ENCODE measurements at places on chromosomes 7 and 10.

DNA sequence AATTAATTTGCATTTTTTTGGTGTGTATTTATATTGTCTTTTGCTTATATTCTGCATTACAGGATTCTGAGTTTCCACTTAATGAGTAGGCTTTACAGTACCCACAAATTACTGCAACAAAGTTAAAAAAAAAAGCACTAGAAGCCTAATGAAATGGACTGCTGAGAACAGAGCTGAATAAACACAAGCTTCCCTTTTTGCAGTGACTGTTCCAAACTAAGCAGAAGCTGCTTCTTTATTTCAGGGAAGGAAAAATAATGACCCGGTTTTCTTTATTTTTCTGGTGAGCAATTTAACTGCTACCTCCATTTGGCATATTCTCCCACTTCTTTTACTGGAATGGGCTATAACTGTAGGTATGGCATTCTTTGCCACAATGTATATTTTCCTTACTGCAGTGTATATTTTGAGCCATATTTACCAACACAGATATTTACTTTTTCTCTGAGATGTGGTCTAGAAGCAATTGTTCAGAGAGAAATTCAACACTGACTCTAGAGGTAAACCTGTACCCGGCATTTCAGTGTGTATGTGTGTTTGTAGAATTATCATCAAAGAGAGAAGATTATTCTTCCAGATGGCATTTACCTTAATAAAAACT is 56.9 kb downstream of the HDAC9 start:
- no peak for DNase-seq

GRCh38 chr10:62816076-62816330 is 163 bp downstream of the EGR2 start:
- no peak for DNase-seq

GRCh38 chr10:129415215-129416140 is 51.6 kb upstream of the MGMT start:
- DNase-seq: no peak

DNA sequence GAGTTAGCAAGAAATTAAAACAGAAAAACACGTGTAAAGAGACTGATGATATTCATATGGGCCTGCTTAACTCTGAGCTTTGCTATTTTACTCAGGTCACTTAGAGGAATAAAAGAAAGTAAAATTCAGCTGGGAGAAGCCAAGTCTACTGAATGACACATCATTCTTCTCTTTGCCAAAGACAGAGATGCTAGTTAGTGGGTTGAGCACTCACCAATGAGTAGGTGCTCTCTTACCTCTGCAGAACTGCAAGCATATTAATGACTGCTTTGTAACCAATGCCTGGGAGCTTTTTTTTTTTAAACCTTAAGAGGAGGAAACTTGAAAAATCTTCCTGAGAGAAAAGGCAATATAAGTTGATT is 44.8 kb upstream of the BAMBI start:
- DNase-seq: no peak

DNA sequence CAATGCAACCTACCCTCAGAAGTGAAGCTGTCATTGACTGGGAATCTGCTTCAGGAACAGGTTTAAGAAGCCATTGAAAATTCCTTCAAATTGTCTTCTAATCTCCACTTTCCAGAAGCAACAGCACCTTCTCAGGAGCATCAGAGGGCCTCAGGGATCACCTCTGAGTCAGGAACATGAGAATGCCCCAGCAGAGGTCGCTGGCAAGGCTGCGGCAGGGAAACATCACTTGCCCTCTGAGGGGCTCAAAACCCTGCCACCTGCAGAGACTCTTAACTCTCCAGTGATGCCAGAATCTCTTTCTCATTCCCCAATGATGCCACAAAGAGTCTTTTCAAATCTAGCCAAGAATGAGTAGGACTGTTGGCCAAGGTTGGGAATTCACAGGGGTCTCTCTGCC is 5.9 kb upstream of the MAPK8 start:
- DNase-seq: no peak

GRCh38 chr7:11124856-11125559 is 151.3 kb downstream of the PHF14 start:
- DNase-seq: no peak

GRCh38 chr10:61283481-61284221 is 169.5 kb downstream of the TMEM26 start:
- DNase-seq: no peak

DNA sequence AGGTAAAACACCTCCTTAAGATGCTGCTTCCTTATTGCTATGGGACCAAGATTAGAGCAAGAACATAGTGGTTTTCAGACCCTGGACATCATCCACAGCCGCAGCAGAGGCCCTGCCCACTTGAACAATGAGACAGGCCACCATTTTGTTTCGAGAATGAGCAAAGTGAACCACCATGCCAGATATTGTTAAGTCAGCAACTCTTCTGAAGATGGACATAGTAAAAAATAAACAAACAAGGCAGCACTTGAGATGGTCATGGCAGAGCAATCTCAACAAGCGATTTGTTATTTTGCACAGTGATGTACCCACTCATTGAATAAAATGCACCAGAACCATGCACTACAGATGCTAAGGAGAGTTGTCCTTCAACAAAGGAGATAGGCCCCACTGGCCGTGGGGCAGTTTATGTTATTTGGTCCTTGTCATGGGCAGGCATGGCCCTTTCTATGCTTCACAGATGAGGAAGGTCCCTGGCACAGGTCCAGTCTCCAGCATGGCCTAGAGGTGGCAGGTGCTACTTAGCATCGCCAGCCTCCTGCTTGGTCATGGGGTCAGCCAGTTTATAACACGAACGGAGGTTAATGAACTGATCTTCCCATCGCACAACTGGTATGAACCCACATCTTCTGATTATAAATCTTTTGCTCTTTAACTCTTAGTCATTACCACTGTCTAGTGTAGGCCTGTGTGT is 44.1 kb downstream of the IKZF1 start:
- DNase-seq: no peak

DNA sequence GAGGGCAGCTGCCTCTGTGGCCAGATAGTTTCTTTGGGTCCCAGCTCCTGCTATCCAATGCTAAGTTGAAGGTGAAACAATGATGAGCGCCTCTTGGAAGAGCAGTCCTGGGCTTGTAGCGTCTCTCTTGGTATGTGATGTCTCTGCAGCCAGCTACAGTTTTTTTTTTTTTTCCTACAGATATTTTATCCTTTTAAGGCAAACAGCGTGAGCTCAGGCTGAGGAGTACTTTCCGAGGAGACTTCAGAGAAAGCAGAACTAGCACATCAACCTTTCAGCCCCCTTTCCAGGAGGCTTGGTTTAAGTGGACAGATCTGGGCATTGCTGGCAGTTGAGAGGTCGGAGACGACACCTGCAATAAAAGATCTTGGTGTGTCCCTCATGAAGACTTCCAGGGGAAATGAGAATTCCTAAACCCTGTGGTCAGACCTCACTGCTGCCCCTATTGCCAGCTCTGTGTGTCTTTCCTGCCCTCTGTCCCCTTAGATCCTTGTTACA is 9.1 kb downstream of the PRKG1 start:
- DNase-seq: no peak

GRCh38 chr7:17822547-17823173 is 117.6 kb downstream of the SNX13 start:
- DNase-seq: no peak

DNA sequence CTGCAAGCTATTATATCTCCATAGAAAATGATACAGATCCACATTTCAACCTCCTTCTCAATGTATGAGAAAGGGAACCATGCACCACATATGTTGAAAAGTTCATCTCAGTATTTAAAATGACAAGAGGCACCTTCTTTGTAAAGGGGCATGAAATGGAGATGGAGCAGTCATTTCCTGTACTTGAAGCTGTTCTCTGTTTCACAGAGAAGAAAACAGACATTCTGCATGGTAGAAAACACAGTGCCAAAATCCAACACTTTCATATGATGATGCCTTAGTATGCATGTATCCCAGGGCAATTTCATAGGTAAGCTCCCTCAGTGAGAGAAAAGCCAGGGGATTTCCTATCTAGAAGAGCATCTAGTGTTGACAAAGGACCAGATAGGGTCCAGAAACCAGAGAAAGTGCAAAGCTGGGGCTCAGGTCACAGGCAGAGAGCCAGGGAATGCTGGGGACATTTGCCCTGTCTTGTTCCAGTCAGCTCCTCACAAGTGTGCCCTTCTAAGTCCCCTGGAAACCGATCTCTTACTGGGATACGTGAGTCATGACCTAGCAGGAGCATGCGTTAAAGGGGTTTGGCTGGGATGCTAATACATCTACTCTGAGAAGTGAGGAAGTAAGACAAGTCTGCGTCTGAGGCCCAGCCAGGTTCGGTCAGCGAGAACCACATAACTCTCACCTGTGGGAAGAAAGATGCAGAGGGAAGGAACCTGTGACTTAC is 118.7 kb downstream of the ICA1 start:
- DNase-seq: no peak

GRCh38 chr7:130994378-130995115 is 260.5 kb upstream of the KLF14 start:
- DNase-seq: no peak

GRCh38 chr7:132536654-132537395 is 39.4 kb downstream of the PLXNA4 start:
- DNase-seq: no peak

DNA sequence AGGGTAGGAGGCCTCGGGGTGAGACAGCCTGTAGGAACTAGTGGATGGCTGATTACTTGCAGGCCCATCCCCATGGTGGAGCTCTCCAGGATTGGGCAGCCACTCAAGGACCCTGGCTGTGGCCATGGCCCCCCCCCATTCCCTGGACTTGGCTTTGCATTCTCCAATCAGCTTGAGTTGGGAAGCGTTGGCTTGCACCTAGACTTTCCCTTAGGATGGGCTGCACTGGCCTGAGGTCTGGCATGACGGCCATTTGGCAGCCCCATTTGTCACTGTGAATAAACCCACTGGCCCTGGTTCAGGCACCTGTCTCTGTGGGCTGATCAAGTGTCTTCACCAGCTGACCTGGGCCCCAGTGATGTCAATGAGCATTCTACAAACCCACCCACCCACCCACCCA is 41.4 kb downstream of the RAMP3 start:
- no peak for DNase-seq

GRCh38 chr7:105829681-105830322 is 46.6 kb downstream of the ATXN7L1 start:
- no peak for DNase-seq
